Heart right ventricle (tissue), 16 donors: ENCODE measurements at places on chromosomes 3 and 15. TPM values are rescaled to one million over a fixed set of nuclear protein-coding genes. Genes with fewer than 3 reads are reported as not detected.

The FETUB gene
- 0.21 TPM for total RNA-seq

The TGM4 gene
- total RNA-seq, result not detected

The SCN5A gene
- total RNA-seq, result 181 TPM

The HPS3 gene
- 3.9 TPM for total RNA-seq

The SPG11 gene
- total RNA-seq, result 55.2 TPM

The CACNA2D3 gene
- total RNA-seq, result 43.5 TPM

The MYD88 gene
- total RNA-seq, result 5.8 TPM

The TIMP4 gene
- total RNA-seq, result 7.5 TPM

The CACNA2D2 gene
- total RNA-seq, result 2.7 TPM

The TIGIT gene
- total RNA-seq, result 0.51 TPM

The DUT gene
- 63.0 TPM for total RNA-seq

The TTLL13 gene
- total RNA-seq, result 0.78 TPM

The PCOLCE2 gene
- total RNA-seq, result 66.6 TPM

The PEAK1 gene
- total RNA-seq, result 68.1 TPM

The SH2D7 gene
- not detected for total RNA-seq

The RLBP1 gene
- total RNA-seq, result not detected

The TUSC7 gene
- not detected for total RNA-seq

The PP2D1 gene
- total RNA-seq, result not detected

The ACKR2 gene
- total RNA-seq, result 0.93 TPM

The LDHAL6B gene
- not detected for total RNA-seq

The APOD gene
- total RNA-seq, result 582 TPM

The LRRC2 gene
- 123 TPM for total RNA-seq

The NLGN1 gene
- 19.9 TPM for total RNA-seq
